Daoy (cell line): ENCODE measurements at places on chromosomes 4 and X. TPM values are rescaled to one million over a fixed set of nuclear protein-coding genes. Genes with fewer than 3 reads are reported as not detected.

Gene ATP1B4
- not detected in 2 replicates for total RNA-seq

Gene DKK2
- 2.7 and 5.5 TPM in 2 replicates for total RNA-seq

Gene TCEAL7
- total RNA-seq = 0.91 and 6.5 TPM in 2 replicates

Gene LARP7
- total RNA-seq = 24.1 and 39.7 TPM in 2 replicates

Gene STATH
- total RNA-seq = not detected in 2 replicates

Gene BST1
- total RNA-seq = 3.8 and 11.0 TPM in 2 replicates

Gene GJB1
- total RNA-seq = not detected in 2 replicates

Gene ANK2
- 5.6 and 7.4 TPM in 2 replicates for total RNA-seq

Gene F8A2
- total RNA-seq = not detected in 2 replicates

Gene MMRN1
- not detected in 2 replicates for total RNA-seq

DNA sequence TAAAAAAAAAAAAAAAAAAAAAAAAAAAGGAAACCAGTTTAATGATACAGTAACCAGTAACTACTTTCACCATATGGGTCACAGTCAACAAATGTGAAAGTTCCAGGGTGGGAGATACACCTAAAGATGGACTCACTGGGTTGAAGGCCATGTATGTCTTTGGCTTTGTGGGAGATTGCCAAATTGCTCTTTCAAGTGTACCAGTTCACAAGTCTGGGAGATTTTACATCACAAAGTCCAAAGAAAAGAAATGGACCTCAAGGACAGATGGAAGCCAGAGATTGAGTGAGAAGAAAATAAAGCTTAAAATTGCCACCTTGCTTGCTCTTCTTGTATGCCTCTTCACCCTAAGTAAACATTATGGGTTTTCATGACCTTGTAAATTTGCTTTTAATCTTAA is 65.3 kb downstream of the NHS start:
- no peak for DNase-seq

GRCh38 chrX:49041744-49042580 is 1.2 kb downstream of the TFE3 start:
- DNase-seq = peak; percentile 63

GRCh38 chrX:54825716-54826438 is 18.3 kb downstream of the MAGED2 start:
- DNase-seq = no peak

DNA sequence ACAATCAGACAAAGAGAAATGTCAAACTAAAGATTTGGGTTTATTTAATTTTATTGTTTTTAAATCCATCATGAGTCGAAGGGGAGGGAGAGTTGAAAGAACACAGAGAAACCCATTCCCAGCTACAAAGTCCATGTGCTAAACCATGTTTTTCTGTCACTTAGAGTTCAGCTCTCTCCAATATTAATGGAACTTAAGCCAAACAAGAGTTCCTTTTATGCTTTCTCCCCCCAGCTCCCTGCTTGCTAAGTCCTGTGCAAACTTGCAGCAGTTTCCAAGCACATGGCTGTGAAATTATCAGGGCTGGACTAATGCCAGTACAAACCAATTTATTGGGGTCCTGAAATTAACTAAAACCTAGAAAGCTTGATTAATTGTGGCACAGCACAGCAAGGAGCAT is 9.7 kb upstream of the CHRDL1 start:
- DNase-seq = no peak

GRCh38 chr4:124974152-124974551 is 261.6 kb upstream of the ANKRD50 start:
- no peak for DNase-seq

- DNase-seq = no peak
Observed at GRCh38 chr4:174626342-174627008, 104.2 kb upstream of the HPGD start.

- no peak for DNase-seq
Observed at GRCh38 chr4:143186212-143186611, 1.5 kb downstream of the USP38 start.

- no peak for DNase-seq
Observed at GRCh38 chr4:168878623-168879022, 131.4 kb downstream of the CBR4 start.

GRCh38 chr4:146029939-146030710 is 91.5 kb upstream of the ZNF827 start:
- peak; percentile 12 for DNase-seq

GRCh38 chrX:67545036-67545821 is 1.4 kb downstream of the AR start:
- no peak for DNase-seq

GRCh38 chrX:20711366-20711765 is 444.7 kb upstream of the RPS6KA3 start:
- no peak for DNase-seq

DNA sequence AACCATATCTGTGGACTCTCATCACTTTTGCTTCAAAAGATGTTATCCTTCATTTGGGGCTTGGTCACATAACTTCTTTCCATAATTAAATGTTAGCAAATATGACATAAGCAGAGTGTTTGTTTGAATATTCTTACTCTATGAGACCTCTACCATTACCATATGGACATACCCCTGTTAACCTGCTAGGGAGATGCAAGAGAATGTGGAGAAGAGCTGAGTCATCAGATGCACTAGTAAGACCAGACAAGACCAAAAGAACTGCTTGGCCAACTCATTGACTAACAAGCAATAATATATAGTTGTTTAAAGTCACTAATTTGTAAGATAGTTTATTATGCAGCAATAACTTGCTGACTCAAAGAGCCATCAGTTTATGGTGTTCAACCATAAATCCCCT is 652.9 kb downstream of the SMARCA1 start:
- no peak for DNase-seq

DNA sequence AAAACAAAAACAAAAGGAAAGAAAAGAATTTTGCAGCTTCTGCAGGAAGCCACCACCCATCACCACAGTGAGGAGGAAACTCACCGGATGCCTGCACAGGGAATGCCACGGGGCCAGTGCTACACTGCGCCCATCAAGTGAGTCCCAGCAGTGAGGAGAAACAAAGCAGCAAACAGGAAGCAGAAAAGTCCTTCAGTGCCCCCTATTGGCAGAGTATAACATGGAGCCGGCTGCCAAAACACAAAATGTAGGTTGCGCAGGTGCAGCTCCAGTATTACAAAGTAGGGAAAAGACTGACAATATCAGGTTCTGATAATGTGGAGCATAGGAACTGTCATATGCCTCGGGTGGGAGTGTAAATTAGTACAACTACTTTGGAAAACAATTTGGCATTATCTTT is 23.3 kb upstream of the SCML2 start:
- DNase-seq = peak; percentile 19

- DNase-seq = no peak
Observed at GRCh38 chr4:2395038-2395437, 23.4 kb downstream of the ZFYVE28 start.

DNA sequence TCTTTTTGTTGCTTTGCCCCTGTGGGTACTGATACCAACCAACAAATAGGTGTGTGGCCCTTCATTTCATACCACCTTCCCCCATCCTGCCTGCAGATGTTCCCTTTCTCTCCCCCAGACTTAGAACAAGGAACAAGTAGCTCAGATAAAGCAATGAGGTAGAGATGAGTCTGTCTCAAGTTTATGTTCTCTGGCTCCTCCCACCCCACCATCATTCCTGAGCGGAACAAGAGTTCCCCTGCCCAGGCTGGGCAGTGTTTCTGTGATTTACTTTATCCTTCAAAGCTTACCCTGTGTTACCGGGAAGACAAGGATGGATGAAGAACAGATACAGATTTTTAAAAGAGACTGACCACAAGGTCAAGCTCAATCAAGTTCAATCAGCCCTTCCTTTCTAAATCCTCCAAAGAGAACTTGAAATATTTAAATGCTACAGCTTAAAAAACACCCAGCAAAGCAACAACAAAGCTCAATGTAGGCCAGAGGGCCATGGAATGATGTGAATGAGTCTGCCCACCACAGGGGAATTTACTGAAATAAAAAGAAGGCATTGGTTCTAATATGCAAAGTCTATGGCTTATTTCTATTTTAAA is 80.1 kb upstream of the UCP1 start:
- DNase-seq = no peak

DNA sequence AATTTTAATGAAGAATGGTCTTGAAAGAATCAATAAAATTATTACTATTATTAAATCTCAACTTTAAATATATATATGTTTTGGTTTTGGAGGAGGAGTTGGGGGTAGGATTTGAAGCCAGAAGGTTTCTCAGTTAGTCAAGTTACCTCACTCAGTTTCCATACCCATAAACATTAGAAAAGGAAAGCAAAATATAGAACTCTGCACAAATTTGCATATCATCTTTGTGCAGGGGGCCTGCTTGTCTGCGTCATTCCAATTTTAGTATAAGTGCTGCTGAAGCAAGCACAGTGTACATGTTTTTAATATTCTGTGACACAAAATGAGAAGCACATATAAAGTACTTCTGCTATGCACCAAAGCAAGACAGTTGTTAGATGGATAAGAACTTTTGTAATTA is 47.5 kb upstream of the SCRG1 start:
- no peak for DNase-seq

- no peak for DNase-seq
Observed at GRCh38 chrX:13741695-13742094, 7.1 kb downstream of the OFD1 start.

GRCh38 chr4:141609243-141609642 is 27.1 kb upstream of the IL15 start:
- no peak for DNase-seq

GRCh38 chr4:150381036-150381435 is 200.9 kb upstream of the MAB21L2 start:
- no peak for DNase-seq

GRCh38 chr4:122636697-122637096 is 15.8 kb upstream of the IL21 start:
- no peak for DNase-seq

DNA sequence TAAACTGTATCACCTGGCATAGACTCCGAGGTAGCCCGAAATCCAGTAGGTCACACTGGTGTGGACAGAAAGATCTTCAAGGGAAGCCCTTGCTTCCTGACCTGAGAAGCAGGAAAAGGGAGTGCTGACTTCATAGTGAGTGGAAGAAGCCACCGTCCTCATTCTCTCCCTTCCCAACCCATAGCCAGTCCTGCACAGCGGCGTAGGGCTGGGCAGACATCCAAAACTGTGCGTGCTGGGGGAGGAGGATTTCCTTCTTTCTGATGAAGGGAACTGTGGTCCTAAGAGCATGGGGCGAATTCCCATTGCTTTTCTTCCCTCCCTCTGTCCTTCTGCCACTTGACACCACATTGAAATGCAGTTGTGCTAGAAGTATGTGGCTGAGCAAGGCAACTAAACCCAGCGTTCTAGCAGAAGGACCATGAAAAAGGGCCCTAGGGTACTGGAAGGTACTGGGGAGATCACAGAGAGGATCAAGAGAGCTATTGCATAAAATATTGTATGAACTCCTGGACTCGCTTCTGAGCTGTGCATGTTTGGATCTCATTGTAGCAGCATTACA is 66.9 kb downstream of the STOX2 start:
- DNase-seq = peak; percentile 9

DNA sequence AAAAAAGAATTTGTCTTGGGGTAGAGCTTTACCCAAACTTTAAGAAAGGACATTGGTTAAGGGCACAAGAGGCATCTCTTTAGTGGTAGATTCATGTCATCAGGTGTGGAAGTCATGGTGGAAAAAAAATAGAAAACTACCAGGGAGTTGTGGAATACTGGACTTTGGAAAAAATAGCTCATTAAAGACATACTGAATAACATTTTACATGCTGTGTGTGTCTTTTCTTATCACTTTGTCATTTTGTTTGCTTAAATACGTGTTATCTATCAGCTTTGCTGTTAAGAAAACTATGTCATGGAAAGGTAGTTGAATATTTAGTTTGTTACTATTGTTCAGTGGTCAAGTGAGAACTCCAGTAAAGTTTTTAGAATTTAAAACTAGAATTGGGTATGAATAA is 147.0 kb downstream of the CCSER1 start:
- no peak for DNase-seq

DNA sequence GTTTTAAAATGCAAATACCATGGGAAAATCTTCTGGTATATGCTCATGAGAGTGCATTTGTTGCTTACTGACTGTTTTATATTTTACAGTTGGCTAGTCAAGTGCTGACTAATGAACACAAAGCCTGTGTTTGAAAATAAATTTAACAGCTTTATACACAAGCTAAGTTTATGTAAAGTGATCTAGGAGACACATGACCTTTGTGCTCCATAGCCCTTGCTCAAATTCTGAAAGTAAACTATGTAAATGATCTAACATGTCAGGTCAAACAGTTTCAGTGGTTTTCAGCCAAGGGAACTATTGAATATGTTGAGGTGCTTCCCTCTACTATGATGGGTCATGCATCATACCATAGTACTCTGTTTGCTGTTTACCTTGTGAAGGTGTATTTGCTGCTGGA is 36.7 kb downstream of the DIAPH2 start:
- DNase-seq = no peak

DNA sequence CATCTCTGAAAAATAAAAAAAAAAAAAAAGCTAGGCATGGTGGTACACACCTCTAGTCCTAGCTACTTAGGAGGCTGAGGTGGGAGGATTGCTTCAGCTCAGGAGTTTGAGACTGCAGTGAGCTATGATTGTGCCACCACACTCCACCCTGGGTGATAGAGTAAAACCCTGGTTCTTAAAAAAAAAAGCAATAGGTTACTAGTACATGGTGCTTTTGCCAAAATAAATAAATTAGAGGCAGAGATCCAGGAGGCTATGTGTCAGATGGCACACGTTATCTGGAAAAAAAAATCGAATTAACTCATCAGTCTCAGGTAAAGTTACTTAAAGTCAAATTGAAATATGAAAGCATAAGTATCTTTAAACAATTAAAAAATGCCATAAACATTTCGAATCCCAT is 94.3 kb downstream of the VCX3A start:
- DNase-seq = no peak

DNA sequence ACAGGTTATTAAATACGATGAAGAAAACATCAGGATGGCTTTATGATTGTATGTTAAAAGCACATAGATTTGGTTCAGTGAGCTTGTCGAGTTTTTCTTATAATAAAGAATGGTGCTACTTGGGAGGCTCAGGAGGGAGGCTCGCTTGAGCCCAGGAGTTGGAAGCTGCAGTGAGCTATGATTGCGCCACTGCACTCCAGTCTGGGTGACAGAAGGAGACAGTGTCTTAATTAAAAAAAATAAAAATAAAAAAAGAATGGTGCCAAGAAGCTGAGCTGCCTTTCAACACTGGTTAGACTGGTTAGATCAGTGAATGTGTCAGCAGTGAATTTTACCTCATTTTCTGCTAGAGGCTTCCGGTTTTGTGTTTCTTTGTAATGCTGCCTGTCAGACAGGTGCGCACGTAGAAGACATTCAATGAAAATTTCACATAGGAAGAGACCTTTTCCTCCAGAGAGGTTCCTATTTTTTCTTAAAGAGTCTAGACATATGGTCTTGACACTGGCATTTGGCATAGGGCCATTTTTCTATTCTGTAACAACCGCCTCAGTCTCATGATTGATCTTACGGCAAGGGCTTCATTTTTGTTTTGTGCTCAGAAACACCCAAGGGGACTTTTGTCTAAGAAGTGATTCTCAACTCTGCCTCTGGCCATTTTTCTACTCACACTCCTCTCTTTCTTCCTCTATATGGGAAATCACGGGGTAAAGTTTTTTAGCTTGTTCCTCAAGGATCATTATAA is 15.0 kb upstream of the ARSF start:
- no peak for DNase-seq

DNA sequence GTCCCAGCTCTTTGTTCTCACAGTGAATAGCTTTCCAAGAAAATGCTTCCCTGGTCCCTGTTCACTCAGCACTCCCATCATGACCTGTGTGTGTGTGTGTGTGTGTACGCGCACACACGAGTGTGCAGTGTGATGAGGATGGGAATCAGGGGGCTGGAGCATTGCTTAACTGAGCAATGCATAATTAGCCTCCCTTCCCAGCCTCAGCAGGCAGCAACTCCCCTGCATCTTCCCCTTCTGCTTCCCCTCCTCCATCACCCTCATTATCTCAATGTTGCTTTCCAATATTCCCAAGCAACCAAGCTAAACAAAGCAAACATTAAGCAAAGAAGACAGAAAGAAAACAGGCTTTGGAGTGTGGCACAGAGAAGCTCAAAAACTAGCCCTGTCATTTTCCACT is 137.0 kb downstream of the RBM47 start:
- no peak for DNase-seq
